ENCODE measurements at places on chromosomes 7 and 10. TPM values are rescaled to one million over a fixed set of nuclear protein-coding genes. Genes with fewer than 3 reads are reported as not detected.

GRCh38 chr7:26035552-26035951 is 116.4 kb upstream of the NFE2L3 start:
- DNase-seq: no peak

DNA sequence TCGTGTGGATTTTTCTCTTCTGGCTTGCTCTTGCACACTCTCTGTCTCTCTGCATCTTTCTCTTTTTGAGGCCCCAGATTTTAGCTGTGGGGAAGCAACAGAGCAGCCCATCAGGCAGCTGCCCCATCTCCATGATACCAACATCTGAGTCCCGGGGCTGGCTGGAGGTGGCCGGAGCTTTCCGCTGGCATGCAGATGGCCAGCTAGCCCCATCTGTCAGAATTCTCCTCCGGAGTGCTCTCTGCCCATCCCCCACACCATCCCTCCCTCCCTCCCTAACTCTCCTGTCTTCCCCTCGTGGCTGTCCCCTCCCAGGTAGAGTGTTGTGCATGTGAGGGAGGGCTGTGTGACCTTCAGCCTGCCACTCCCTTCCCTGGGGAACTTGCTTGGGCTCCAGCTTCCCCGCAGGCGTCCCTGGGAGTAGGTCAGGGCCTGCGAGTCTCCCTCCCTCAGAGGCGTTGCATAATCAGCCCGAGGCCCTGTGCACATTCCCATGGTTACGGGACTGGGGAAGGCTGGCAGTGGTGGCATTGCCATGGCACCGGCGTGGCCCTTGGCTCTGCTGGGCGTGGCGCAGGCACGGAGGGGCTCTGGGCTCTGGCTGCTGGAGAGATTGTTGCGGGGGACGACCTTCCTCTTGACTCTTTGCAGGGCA is 24.7 kb downstream of the GHRHR start:
- DNase-seq: peak; percentile 92

- DNase-seq: peak; percentile 67
These were observed 99.6 kb upstream of the DIP2C start for GRCh38 chr10:788796-789748.

The CPN1 gene
- total RNA-seq: not detected

The SAP25 gene
- total RNA-seq: 13.3 TPM

The LRRTM3 gene
- total RNA-seq: not detected

Data from mucosa of gallbladder (tissue), 1 donor.